ENCODE measurements at places on chromosomes 1 and 21.

- no peak for DNase-seq
Observed at GRCh38 chr1:41712695-41713094, 206.0 kb downstream of the HIVEP3 start.

GRCh38 chr1:187275985-187276575 lies 447.3 kb downstream of the PLA2G4A start:
- DNase-seq: no peak

DNA sequence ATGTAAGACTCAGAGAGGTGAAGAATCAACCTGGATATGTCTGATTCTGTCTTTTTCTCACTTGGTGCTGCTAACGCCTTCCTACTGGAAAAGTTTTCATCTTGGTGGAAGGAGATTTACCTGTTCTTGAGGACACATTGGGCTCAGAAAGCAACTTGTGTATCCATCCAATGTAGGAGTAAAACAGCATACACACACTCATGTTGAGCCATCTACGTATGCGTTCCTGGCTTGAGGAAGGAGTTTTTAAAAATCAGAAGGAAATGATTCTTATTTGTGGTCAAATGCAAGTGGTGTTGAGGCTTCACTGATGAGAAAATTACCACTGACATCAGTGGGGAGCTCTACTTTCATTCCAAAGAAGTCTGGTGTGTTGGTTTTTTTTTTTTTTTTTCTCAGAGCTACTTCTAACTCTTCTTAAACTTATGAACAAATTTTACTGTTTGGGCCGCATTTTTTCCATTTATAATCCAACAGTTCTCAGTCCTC lies 25.6 kb downstream of the XCL2 start:
- no peak for DNase-seq

- no peak for DNase-seq
Observed at GRCh38 chr1:119549719-119550132, 42.7 kb downstream of the HSD3B1 start.

- DNase-seq: no peak
Observed at GRCh38 chr21:31945546-31945945, 72.7 kb downstream of the HUNK start.

GRCh38 chr1:107430540-107431228 lies 289.8 kb downstream of the NTNG1 start:
- no peak for DNase-seq

DNA sequence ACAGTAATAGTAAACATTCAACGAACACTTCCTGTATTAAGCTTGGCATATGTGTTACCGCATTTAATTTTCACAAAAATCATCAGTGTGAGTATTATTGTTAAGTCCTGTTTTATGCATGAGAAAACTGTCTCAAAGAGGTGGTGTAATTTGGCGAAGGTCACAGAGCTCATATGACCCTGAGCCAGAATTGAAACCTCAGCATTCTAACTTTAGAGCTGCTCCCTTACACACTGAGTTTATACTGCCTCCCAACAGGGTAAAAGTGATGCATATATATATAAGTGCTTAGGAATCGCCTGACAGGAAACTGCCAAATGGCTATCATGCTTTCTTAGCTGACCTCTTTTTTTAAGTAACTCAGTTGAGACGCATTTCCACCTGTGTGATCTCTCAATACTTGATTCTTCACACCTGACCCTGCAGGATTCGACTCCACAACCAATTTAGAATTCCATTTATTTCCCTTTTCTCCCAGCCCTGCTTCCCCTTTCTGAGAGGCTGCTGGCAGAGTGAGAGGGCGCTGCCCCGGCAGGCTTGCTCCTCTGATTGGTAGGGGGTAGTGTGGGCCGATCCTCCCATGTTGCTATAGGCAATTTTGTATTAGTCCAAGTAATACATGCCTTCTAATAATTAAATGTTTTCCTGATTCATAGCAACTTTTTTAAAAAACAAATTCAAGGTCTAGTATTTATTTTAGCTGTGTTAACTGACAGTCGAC lies 40.5 kb downstream of the ZBTB40 start:
- DNase-seq: no peak

GRCh38 chr1:71273334-71273733 lies 192.5 kb upstream of the ZRANB2 start:
- no peak for DNase-seq

- no peak for DNase-seq
Observed at GRCh38 chr1:119981986-119982815, 85.9 kb upstream of the ADAM30 start.

DNA sequence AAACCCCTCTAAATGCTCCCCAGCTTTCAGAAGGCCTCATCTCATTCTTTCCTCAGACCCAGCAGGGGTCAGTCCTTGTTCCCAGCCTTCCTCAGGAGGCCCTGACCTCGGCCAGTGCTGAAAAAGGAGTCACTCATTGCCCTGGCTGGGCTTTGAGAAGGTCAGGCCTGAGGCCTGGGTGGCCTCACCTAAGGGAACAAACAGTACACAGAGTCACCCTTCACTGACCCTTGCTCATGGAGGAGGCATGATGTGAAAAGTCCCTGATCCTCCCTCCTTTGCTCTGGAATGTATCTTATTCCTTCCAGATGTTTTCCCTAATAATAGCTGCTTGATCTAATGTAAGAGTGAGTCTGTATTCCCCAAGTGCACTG lies 117.7 kb upstream of the SLC44A3 start:
- DNase-seq: no peak

DNA sequence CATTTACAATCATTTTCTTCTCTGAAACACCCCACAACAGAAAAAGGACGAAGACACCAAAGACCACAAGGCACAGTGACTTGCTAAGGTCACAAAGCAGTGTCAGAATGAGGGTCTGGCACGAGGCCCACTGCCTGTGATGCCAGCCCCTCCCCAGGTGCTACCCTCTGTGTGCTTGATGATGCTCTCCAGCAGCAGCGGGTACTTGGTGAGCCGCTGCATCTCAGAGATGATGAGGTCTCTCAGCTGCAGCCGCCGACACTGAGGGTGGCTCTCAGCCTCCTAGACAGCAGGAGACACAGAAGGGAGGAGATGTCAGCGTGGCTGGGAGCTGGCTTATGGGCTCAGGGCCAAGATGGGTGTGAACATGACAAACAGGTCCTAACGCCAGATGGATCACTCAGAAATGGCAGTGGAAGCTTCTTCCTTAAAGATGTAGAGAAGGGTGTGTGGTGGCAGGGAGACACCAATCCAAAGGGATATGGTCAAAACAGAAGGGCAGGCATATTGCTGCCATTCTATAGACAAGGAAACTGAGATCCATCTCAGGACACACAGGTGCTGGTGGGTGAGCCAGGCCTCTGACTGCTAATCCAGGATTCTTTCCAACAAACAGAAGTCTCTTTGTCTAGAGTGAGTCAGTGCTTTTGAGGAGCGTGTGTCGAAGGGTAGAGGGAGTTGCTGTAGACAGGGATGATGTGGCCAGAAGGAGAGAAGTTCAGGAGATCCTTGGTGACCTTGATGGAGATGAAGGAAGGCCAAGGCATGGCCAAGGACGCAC lies 25.6 kb downstream of the LRRC71 start:
- no peak for DNase-seq

GRCh38 chr1:46456411-46456963 lies 33.1 kb upstream of the DMBX1 start:
- DNase-seq: no peak

- peak; percentile 39 for DNase-seq
Observed at GRCh38 chr1:182614796-182615454, 10.7 kb upstream of the RGS16 start.

GRCh38 chr1:203478231-203478630 lies 2.6 kb downstream of the PRELP start:
- no peak for DNase-seq

DNA sequence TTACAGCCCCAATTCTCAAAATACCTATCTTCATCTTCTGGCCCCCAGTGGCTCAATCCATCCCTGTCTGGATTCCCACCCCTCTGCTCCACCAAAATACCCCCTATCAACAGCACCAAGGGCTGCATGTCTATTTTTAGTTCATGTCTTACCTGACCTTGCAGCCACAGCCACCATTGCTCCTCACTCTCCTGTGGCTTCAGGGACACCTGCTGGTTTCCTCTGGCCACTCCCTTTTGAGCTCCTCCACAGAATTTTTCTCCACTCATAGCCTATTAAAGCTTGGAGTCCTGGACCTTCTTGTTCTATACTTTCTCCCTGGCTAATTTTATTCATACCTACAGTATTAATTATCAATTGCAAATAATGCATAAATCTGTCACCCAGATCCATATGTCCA lies 125.3 kb upstream of the NGF start:
- no peak for DNase-seq

DNA sequence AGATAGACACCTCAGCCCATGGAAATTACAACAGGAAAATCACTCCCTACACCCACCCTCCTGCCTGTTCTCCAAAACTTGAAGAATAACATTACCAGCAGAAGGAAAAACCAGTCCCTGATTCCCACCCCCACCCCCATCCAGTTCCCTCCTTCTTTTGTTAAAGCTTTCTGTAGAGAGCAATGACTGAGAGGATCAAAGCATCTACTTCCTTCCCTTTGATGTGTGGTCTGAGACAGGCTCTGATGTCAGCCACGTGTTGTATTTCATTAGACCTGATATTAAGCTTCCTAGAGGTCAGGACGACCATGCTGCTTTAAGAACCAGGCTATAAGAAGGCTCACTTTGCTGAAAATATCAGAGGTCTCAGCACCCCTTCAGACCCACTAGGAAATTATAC lies 73.9 kb upstream of the HAO2 start:
- no peak for DNase-seq

DNA sequence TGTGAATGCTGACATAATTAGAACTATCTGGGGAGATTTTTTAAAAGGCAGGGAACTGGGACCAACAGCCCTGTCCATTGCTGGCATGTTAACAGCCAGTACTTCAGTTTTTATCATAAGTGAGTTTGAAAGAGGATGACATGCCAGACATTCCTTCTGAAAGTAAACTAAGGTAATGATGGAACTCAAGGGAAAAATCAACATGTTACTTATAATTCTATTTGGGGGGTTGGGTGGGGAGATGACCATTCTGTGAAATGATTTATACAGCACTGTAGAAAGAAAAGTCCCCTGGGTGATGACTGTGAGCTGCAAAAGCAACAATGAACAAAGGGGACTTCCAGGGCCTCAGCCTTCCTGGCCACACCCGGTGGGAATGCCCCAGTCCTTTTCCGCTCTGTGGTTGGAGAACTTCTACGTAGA lies 5.4 kb upstream of the LAMC2 start:
- no peak for DNase-seq

- DNase-seq: no peak
Observed at GRCh38 chr1:33036051-33036525, 595 bp downstream of the AK2 start.

DNA sequence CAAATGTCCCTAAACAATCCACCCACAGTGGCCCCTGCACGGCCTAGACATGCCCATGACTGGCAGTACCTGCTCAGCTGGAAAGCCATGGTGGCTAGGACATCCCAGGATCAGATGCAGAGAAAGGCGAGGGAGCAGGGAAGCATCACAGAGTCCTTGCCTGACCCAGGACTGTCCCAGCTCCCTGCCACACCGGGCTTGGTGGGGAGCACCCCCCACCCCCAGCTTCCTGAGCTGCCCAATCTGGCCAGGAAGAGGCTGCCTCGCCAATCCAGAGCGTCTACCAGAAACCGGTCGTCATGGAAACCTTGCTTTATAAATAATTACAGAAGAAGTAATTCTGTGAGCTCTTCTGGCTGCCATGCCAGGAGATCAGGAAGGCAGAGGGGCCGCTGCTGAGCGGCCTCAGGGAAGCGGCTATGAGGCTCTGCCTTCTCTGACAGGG lies 34.8 kb downstream of the ACOT7 start:
- no peak for DNase-seq

GRCh38 chr1:180722586-180722985 lies 90.8 kb downstream of the XPR1 start:
- no peak for DNase-seq

DNA sequence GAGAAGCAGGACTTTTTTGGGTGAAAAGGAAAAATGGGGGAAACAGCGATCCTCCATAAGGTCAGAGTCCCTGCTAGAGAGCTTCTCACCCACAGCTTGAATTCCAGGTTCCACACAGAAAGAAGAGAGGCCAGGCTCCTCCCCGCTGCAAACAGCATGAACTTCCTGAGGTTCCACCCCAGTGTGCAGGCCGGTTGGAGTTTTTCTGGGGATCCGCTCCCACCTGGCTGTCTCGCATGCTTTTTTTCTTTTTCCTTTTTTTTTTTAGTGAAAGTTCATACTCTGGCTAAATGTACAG lies 595.1 kb upstream of the ZP4 start:
- no peak for DNase-seq

- no peak for DNase-seq
Observed at GRCh38 chr1:10958614-10959013, 53.8 kb upstream of the TARDBP start.

DNA sequence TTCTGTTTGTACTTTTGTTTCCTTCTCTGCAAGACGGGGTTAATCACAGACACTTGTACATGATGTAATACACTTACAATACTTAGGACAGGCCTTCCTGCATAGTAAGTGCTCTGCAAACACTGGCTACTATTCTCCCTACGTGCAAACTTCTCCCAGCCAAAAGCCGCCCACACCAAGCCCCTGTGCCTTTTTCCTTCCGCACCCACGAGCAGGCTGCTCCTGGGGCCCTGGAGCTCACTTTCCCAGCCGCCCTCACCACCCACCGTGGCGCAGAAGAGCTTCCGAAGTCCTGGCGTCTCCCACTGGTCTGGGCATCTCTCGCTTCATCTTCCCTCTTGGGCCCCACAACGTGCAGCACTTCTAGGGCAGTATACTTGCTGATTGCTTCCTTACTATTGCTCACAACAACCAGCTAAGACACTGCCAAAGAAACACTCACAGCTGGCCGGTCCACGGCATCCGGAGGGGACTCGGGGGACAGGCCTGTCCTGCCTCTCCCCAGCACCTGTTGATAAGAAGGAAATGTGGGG lies 22.5 kb upstream of the GPR157 start:
- no peak for DNase-seq

DNA sequence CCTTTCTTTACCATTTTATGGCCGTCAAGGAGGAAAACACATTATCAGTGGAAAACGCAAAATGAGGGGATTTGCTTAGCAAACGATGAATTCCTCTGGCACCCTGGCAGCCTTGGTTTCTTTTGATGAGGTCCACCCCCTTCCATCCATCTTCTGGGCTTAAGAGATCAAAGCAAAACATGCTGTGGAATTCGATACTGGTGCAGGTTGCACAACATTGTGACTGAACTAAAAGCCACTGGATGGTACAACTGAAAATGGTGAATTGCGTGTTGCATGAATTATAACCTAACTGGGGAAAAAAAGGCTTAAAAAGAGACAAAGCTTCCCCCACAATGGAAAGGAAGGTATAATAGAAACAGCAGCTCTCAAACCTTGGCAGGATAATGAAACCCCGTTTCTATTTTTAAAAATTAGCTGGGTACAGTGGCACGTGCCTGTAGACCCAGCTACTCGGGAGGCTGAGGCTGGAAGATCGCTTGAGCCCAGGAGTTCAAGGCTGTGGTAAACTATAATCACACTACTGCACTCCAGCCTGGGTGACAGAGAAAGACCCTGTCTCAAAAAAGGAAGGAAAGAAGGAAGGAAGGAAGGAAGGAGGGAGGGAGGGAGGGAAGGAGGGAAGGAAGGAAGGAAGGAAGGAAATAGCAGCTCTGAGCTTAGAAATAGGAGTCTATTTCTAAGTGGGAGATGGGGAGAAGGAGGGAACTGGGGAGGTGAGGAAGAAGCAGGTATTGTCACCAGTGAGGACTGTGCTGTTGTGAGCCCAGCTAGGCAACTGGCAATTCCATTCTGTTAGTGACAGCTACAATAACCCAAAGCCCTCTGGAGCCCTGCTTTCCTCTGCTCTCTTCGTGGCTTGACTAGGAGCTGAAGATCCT lies 29.0 kb upstream of the LGALS8 start:
- DNase-seq: no peak
